ENCODE measurements at places on chromosomes 6 and 20.

GRCh38 chr6:134746140-134746539 lies 203.8 kb downstream of the ALDH8A1 start:
- DNase-seq: no peak

DNA sequence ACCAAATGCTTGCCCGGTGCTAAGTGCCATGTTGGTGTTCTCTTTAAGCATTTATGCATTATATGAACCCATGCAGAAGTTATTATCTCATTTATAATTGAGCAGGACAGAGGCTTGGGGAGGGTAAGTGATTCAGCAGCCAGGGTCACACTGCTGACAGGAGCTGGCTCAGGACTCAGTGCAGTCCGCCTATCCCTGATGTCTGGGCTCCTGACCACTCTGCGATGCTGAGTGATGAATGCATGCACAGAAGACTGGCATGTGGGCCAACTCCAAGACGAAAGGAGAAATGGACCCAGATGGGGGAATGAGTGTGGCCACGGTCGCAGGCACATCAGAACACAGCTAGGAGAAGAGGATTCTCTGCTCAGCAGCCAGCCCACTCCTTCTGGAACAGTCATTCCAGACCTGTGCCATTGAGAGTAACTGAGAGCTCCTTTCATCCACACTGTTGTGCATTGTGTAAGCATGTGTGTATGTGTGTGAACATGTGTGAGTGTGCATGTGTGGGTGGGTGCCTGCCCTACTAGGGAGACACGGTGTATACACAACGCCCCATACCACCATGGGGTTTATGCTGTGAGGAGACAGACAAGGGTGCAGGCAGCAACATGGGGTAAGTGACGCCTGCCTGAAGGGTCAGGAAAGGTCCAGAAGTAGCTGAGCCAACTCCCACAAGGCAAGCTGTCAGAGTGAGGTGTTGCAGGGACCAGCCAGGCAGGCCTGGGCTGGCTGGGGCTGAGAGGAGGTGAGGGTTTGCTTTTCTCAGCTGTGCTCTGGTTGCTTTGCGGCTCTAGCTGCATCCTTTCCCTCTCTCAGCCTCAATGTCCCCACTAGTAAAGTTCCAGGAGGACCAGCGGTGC lies 97.8 kb upstream of the PMEPA1 start:
- DNase-seq: no peak

DNA sequence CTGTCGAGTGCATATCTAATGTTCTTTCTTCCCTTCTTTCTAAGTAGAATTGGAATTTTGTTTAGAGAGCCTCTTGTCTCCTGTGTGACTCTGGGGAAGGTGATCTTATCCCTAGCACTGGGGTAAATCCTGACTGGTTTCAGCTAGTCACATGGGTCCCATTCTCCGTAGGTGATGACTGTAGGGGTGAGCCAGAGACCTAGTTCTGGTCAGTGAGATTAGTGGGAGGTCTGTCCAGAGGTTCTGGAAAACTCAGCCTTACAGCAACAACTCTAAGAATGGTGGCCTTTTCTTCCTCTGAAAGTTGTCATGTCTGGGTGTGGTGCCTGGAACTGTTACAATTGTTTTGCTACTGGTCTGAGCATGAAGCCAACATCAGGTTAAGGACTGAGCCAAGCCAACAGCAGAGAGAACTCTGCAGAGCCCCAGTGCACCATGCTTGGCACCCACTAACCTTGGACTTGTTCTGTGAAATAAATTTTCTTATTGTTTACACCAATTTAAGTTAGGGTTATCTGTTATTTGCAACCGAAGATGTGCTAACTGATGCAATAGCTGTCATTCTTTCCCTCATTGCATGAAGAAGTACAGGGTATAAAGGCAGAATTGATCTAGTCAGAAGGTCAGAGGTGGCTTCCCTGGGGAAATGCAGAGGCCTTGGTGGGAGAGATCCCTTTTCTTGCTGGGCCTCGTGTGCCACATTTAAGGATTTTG lies 56.8 kb upstream of the TULP4 start:
- no peak for DNase-seq

GRCh38 chr6:165689699-165690098 lies 26.7 kb upstream of the PDE10A start:
- no peak for DNase-seq

DNA sequence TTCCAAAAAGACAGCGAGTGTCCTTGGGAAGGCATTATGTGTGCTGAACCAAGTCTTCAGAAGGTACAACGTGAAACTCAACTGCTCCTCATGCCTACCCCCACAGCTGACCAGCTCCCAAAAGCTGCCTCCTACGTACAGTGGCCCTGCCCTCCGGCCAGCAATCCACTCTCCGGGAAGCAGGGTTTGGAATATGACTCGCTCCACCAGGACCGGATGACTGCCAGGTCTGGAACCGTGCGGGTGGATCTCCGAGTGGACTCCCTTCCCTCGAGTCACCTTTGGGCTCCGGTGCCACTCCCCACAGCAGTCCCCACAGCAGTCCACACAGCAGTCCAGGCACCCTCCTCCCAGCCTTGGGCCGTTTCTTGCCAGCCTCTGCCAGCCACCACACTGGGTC lies 4.3 kb downstream of the ZBTB46 start:
- no peak for DNase-seq

- DNase-seq: no peak
Observed at GRCh38 chr6:123913863-123914262, 110.2 kb downstream of the NKAIN2 start.

DNA sequence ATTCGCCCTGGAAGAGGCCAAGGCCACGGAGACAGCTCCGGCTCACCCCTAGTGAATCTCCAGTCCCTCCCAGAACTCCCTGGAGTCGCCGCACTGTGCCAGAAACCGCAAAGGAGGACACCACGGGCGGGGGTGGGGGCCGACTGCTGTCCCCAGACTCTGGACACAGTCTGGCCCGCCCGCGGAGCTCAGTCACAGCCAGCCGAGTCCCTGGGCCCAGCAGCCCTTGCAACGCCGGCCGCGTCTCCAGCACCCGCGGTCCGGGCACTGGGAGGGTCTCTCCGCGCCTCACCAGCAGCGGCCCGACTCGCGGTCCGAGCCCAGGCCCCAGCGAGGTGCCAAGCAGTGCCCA lies 518 bp downstream of the PEX6 start:
- peak; percentile 40 for DNase-seq

Measured in WTC11 (cell line).